Stimulated activated CD8-positive, alpha-beta memory T cell treated with anti-CD3 and anti-CD28 coated beads, Interleukin-2, amount 100 ng/mL, for 1 hour (primary cell): ENCODE measurements at places on chromosomes 13 and 19.

DNA sequence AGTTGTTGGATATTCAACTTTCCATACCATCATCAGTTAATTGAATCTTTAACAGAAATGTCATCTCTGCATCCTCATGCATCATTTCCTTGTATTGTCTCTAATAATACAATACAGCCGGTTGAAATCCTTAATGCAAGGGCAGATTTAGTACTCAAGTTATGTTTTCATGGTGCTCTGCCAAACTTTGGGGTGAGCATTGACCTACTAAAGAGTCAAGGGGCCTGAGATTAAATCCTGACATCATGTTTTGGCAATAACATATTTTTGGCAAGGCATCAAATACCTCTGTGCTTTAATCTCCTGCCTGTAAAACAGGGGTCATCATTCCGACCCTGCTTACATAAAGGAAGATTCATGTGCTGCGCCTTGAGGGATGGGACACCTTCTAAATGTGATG is 42.7 kb upstream of the ABCC4 start:
- DNase-seq: no peak

DNA sequence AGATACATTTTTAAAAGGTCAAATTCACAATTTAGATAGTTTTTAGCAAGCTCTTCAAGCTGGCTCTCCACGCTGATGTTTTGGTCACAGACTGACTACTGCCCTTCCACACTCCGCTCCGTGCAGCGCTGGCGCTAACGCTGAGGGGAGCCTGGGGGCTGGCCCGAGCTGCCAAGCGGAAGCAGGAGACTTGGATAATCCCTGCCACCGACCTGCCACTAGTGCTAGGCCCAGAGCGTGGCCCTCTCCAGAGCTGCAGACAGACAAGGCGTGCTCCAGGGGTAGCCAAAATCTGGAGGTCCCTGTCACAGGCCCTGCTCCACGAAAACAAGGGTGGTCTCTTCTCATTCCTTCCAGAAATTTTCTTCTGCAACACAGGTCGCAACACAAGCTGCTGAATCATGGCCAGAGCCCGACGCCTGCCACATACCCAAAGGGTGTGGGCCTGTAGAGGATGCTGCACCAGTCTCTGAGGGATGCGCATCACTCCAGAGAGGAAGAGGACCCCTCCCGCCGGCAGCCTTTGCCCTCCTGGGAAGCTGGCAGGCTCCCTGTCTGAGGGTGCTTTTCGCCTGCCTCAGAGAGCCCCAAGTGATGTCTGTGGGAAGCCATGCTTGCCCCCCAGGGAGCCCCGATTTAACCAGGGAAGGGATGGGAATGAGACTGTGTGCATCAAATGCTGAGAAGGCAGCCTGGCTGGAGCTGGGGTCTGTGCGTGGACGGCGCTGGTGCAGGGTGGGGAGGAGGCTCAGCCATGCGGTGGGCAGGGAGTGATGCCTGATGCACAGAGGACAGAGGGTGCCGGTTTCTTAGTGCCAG is 21.6 kb downstream of the CAPS start:
- DNase-seq: no peak

DNA sequence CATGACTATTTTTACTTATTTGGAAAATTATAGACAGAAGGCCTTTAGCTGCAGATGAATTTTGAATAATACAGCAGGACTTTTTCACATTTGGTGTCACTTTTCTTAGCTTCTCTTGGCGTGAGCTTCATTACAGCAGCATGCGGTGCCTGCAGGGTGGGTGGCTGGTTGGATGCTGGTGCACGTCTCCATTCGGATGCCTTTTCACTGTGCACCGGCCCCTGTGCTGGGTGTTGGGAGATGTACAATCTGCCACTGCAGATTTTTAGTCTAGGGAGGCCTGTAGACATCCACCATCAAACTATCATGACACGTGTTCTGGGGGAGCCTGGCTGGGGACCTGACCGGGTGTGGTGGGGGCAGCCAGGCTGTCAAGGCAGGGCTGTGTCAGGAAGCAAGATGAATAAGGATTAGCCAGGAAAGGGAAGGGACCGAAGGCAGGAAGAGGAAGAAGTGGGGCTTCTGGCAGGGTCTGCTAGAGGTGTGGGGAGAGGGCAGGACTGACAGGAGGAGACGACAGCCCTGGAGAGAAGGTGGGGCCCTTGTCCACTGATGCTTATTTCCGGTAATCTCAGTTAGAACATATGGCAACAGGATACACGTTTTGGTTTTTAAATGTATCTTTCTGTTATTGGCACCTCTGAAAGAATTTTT is 88.8 kb downstream of the ARHGEF7 start:
- no peak for DNase-seq

DNA sequence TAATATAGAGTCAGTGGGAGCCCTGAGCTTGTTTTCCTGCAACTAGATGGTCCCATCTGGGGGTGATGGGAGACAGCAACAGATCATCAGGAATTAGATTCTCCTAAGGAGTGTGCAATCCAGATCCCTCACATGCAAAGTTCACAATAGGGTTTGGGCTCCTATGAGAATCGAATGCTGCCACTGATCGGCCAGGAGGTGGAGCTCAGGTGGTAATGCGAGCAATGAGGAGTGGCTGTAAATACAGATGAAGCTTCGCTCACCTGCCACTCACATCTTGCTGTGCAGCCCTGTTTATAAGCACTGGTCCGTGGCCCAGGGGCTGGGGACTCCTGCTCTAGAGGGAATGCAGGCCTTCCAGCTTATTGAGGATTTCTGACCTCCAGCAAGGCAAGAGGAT is 5.7 kb downstream of the ZNF558 start:
- no peak for DNase-seq

GRCh38 chr19:10384580-10384979 is 4.2 kb upstream of the TYK2 start:
- DNase-seq: no peak

- DNase-seq: no peak
Measured at GRCh38 chr19:48799358-48800300, 11.2 kb downstream of the BCAT2 start.

- no peak for DNase-seq
Measured at GRCh38 chr13:98652721-98653462, 76.0 kb upstream of the STK24 start.

GRCh38 chr13:39402221-39402970 is 200.6 kb downstream of the LHFPL6 start:
- DNase-seq: no peak

GRCh38 chr13:38418286-38418685 is 68.6 kb downstream of the UFM1 start:
- no peak for DNase-seq

DNA sequence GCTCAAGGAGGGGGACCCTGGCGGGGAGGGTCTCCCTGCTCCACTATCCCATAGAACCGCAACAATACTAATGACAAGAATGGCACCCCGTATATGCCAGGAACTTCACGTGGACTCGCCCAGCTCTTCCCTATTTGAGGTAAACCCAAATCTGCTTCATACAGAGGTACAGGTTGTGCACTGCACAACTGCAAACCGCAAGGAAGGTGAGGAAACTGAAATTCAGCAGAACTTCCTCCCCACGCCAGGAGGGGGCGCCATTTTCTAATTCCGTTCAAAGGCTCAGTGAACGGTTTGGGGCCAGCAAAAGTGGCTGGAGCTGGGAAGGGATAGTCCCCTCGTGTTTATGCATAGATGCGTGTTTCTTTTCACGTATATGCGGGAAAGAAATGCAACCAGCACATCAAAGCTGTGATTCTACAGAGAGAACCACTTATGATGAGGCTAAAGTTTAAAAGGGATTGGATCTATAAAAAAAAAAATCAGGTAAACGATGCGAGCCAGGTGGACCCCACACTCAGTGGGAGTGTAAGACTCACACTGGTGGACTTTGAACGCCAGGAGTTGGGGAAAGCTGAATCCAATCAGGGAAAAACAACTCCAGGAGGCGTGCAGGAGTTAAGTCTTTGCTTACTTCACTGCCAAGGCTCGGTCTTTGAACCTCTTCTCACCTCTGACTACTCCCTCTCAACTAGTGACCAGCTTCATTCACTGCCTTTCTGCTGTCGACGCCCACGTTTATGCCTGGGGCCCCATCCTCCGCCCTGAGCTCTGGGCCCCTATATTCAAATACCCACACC is 20.3 kb downstream of the C19orf81 start:
- no peak for DNase-seq
